ENCODE measurements at places on chromosomes 3 and 15.

DNA sequence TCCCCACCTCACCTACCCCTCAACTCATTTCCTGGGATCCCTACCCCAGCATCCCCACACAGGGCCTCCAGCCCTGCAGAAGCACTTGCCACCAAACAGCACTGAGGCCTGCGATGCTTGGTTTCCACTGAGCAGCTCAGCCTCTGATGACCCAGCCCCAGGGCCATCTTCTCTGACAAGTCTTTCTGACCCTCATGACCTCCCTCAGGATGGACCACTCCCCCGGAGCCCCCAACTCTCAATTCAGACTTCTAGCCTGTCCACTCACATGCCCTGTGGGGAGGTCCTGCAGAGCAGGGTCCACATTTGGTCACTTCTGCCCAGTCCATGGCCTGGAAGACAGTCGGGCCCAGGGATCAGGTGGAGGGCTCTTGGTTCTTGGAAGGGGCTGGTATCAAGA is 63.4 kb upstream of the SPATA12 start:
- no peak for DNase-seq

GRCh38 chr3:31896026-31896425 is 85.0 kb downstream of the OSBPL10 start:
- DNase-seq = no peak

GRCh38 chr3:5271372-5271683 is 83.8 kb downstream of the EDEM1 start:
- no peak for DNase-seq

GRCh38 chr15:51190424-51191068 is 95.8 kb upstream of the TNFAIP8L3 start:
- DNase-seq = no peak

DNA sequence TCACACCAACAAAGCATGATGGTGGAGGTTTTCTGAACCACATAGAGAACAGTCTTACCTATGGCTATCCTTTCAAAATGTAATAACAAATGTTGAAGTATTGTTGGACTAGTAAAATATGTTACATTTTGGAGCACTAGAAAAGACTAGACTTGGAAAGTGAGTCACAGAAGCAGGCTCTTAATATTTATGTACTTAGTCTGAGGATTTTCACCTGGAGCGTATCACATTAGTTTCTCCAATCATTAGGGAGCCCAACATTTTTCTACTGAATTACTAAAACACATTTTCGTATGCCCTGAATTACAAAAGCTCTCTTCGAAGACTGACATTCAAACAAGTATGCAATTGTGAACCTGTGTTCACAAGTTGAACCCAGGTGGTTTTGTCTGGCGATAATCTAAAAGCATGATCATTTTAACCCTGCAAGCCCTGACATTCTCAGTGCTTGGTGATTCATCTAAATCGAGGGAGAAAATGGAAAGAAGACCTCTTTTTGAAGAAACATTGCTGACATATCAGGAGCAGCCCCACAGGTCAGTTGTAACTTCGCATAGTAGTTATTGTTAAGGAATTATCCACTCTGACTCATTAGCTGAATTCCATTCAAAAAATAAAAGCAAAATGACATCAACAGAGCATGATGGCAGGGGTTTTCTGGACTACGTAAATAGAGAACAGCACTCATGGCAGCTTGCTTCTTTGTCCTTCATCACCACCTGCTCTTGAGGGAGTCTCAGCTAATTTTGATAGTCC is 679.8 kb upstream of the NECTIN3 start:
- DNase-seq = no peak

All from NCI-H2107 (cell line).